ENCODE measurements at places on chromosomes 4 and X.

DNA sequence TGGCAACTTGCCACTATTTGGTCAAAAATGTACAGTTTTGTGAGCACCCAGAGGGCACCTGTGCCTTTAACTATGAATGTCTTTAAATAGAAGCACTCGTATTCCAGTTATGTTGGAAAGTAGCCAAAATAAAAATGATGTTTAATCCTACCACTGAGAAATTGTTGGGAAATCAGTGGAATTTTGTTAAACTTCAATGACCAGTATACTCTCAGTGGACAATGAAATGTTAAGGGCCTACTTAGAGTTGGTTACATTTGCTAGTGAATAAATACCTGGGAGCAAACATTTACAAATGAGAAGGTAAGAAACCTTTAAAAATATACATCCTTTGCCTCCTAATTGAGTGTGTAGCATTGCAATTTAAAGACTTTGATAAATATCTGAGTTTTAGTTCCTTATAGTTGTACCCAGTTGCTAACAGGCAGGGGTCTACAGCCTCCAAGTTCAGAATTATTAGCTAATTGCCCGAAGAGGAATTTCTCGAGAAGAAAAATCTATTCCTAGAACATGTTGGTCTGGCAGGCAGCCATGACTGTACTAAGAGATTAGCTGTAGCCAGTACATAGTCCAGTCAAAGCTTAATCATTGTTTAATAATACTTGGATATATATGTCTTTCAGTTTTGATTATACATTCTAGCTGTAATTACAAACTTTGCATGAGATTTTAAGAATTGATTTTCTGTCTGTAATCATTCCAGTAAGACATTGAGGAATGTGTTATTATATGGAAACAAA lies 93.2 kb downstream of the IL1RAPL2 start:
- no peak for DNase-seq

GRCh38 chr4:106746451-106746850 lies 289.7 kb downstream of the DKK2 start:
- no peak for DNase-seq

DNA sequence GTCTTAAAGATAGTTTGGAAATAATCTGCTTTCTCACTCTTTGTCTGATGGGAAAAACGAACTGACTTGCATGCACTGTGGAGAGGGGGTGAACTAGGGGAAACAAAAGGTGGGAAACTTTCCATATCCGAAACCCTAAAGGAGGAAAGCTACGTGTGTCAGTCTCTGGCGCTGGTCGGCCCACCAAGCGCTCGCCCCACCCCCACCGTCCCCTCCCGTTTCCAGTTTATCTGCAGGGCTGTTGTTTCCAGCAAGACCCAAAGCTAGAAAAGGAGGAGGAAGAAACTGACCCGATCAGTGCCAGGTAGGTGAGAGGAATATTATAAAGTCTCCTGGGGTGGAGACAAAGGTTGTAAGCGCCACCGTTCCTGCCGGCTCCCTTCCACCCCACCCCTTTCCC lies 552 bp downstream of the TCEAL9 start:
- DNase-seq, result no peak

DNA sequence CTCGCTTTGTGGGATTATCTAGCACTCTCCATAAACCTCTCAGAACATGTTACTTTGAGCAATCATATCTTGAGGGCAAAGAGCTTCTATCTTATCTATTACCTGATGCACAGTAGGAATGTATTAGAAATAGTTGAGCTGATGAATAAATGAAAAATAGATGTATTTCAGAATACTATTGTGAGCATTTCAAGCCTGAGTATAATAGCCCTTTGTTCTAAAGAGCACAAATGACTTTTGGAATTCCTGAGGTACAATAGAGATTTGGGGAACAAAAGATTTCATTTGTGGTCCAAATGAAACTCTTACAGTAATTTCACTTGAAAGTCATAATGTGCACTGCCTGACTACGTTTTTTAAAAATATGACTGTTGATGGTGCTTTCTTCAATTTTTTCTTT lies 159.5 kb downstream of the UGT8 start:
- no peak for DNase-seq

DNA sequence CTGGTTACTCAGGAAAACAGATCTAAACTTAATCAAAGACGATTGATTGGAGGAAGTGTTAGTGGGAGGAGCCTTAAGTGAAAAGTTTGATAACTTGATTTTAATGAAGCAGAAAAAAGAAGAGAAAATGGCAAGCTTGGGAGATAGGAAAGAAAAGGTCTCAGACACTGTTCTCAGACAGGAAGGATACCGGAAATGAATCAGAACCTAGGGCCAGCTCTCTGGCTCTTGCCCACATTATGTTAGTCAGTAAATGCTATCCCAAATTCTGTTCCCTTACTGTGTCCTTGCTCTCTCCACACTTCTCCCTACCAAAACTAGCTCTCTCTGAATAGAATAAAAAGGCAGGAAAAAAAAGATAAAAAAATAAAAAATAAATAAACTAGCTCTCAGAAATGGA lies 48.6 kb upstream of the TMEM164 start:
- no peak for DNase-seq

DNA sequence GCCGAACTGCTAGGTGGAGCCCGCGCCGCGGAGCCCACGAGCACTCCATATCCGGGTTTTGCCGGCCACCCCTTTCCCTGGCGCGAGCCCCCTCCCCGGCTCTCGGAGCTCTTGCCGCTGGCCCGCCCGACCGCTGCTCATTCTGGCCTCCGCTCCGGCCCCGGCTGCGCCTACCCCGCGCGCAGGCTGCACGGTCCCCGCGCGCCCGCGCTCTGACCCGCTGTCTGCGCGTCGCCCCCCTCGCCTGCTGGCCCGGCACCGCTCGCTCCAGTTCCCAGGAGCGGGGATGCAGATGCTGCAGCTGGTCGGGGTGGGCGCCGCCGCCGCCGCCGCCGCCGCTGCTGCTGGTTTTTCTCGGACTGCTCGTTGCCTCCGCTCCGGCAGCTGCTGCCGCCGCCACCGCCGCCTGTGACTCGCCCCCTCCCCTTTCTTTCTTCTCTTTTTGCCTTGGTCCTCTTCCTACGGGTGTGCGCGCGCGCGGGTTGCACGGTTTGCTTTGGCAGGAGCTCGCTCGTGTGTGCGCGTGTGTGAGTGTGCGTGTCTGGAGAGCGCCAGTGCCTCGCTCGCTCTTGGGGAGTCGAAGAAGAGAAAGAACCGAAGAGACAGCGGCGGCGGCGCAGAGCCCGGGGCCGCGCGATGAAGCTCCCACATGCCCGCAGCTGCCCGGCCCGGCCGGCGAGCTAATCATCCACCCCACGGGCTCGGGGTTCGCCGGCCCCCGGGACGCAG lies at the start of gene ADGRL3:
ADGRL3 (plus strand) TSS at position 140 of the 729 bp plus-strand sequence.
- DNase-seq, result peak; percentile 15

GRCh38 chrX:45266456-45266855 lies 65.8 kb upstream of the DIPK2B start:
- no peak for DNase-seq
